Hematopoietic multipotent progenitor cell (in vitro differentiated cells): ENCODE measurements at places on chromosomes 13 and 19.

DNA sequence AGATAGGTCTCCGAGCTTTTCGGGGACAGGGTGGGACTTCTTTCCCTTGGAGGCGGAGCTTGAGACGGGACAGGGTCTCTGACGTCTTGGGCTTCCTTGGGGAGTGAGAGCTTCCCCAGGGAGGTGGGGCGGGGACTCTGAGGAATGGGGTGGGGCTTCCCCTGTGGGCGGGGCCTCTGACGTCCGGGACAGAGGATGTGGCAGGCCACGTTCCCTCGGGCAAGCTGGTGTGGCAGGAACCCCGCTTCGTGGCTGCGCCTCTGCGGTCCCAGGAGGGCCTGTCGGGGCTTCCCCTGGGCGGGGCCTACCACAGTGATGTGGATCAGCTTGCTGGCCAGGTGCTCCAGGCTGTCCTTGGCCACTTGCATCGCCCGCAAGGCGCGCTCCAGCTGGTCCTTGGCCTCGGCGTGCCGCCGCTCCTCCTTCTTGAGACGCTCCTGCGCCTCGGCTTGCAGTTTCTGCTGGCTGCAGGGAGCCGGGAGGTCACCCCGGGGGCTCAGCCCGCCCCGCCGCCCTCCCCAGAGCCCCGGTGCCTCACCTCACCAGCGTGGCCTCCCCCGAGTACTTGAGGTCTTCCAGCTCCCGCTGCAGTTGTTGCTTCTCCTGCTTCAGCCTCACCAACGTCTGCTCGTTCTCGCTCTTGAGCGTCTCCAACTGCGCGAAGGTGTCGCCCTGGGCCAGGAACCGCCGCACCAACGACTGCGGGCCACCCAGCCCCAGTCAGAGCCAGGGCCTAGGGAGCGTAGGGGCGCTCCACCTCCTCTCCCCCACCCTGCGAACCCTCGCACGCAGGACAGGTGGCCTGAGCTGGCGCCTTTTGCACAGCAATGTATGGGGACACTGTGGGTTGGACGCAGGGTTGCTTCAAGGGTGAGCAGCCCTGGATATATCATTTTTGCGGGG is 3.3 kb upstream of the RGL3 start:
- DNase-seq, result peak; percentile 73

DNA sequence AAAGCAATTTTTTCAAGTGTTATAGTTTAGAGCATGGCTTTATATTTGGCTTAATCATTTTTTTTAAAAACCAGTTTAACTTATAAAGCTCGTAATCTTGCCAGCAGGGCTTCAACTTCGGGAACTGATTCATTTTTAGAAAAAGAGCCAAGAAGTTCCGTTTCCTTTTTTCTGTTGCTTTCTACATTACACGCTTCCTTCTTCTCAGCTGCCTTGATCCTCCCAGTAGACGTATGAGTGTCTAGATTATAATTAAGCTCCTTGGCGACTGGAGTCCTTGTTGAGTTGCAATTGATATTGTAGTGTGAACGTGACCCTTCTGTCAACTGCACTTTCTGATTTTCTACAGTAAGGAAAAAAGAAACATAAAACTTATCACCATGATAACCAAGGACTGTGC is 497.2 kb downstream of the DIAPH3 start:
- DNase-seq, result no peak

- DNase-seq, result no peak
Observed at GRCh38 chr13:52164989-52165388, 5.6 kb upstream of the NEK3 start.

GRCh38 chr19:48466561-48467325 is 2.4 kb upstream of the CYTH2 start:
- no peak for DNase-seq

DNA sequence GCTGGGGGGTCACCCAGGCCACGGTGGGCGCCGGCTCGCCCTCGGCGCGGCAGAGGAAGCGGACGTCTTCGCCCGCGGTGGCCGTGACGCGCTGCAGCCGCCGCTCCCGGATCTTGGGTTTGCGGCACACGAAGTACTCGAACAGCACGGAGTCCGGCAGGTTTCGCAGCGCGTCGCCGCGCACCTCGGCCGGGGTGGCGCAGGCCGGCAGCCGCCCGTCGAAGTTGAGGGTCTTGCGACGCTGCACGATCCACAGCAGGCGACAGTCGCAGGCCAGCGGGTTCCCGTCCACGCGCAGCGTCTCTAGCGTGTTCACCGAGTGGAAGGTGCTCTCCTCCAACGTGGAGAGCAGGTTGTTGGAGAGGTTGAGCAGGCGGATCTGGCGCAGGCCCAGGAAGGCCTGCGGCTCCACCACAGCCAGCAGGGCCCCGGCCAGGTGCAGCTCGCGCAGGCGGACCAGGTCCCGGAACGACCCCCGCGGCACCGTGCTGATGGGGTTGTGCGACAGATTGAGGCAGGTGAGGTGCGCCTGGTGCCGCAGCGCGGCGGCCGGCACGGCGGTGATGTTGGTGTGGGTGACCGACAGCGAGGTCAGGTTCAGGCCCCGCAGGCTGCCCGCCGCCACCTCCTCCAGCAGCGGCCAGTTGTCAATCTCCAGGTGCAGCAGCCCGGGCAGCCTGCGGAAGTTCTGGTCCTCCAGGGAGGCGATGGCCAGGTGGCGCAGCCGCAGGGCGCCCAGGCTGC is 8.6 kb upstream of the PEAK3 start:
- no peak for DNase-seq

DNA sequence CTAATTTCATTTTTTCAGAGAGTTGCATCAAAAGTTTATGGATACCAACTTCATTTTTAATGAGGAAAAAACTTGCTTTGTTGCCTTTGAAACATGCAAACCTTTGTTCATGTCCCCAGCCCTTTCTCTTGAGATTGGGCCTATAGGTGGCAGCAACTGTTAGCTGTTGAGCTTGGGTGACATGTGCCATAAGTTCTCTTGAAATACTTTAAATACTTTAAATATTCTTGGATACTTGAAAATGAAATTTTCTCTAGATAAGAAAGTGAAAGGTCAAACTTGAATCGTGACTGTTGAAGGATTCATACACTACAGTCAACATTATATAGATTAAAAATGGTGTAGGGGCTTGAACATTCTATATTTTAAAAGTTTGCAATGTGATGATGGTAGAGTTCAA is 294.9 kb downstream of the NDFIP2 start:
- peak; percentile 53 for DNase-seq

- DNase-seq, result no peak
Observed at GRCh38 chr13:73299787-73300186, 241.0 kb downstream of the KLF5 start.

DNA sequence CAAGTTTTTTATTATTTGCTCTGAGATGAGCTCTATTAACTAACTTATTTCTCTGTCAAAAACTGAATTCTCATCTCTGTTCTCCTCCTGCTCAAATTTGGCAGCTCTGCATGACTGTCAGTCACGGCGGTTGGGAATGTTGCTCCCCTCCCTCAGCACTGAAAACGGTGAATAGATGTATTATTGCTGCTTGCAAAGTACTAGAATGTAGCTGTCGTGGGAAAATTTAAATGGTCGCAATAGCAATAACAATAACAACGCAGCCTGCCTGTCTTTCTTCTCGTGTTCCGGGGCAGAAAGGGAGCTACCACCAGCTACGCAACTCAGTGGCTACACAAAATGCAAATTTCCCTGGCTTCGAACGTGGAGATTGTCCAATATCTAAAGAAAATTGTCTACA is 125.6 kb upstream of the FRY start:
- no peak for DNase-seq

DNA sequence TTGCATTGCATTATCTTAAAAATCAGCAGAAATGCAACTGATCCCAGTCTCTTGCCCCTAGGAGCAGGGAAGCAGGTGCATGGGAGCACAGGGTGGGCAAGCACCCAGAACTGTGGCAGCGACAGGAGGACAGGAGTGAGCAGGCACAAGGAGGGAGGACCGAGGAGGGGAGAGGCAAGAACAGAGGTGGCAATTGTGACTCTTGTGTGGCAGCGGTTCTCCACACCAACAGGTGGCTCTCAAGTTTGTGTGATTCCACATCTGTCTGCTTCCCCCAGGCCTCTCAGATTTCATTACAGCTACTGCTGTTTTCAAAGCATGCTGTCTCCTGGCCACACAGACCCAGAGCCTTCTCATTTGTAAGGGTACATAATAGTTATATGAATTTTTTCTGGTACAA is 108.5 kb downstream of the STK24 start:
- no peak for DNase-seq

DNA sequence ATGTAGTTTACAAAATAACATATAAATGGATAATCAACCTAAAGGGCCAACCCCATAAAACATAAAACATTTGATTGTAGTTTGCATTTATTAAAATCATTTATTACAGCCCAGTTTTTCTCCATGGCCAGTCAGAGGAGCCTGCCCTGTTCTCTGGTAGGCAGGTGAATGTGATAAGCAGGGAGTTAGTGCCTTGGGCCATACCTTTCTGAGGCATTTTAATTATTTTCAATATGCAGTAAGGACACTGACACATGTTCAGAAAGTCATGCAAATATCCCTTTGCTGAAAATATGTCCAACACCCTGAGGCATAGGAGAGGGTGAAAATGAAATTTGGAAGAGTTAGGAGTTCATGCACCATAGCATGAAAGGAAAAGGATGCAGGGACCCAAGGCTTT is 242.6 kb upstream of the EDNRB start:
- DNase-seq, result no peak

DNA sequence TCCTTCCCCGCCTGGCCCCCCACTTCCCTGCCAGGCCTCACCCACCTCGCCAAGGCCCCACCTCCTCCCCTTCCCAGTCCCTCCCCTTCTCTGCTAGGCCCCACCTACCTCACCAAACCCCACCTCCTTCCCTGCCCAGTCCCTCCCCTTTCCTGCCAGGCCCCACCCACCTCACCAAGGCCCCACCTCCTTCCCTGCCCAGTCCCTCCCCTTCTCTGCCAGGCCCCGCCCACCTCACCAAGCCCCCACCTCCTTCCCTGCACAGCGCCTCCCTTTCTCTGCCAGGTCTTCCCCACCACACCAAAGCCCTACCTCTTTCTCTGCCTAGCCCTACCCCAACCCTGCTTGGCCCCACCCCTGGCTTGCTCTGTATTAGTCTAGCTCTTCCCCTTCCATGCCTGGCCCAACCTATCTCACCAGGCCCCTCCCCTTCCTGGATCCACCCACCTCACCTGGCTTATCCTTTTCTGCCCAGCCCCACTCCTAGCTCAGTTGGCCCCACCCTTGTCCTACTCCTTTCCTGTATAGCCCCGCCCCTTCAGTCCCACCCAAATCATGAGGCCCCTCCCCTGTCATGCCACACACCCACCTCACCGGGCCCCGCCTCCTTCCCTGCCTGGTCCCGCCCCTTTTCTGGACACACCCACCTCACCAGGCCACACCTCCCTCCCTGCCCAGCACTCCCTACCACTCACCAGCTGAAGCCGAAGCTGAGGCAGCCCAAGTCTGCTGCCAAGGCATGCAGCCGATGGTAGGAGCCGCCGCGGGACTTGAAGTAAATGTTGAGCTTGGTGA is 16.2 kb downstream of the CERS1 start:
- DNase-seq, result peak; percentile 51

DNA sequence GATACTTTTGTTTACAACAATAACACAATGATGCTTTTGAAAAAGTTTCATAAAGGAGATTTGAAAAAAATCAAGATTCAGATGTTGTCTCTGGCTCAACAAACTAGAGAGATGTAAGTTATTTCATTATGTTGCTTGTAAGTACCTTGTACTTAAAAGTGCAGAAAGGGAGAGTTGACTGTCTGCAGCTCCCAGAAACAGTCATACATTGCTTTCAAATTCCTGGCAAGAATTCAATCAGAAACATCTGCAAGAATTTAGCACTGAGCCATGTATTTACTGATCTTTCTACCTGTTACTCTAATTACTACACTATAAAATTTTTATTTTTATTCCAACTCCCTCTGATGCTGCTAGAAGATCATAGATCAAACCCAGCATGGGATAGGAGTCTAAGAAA is 1261.3 kb upstream of the SPRY2 start:
- no peak for DNase-seq

DNA sequence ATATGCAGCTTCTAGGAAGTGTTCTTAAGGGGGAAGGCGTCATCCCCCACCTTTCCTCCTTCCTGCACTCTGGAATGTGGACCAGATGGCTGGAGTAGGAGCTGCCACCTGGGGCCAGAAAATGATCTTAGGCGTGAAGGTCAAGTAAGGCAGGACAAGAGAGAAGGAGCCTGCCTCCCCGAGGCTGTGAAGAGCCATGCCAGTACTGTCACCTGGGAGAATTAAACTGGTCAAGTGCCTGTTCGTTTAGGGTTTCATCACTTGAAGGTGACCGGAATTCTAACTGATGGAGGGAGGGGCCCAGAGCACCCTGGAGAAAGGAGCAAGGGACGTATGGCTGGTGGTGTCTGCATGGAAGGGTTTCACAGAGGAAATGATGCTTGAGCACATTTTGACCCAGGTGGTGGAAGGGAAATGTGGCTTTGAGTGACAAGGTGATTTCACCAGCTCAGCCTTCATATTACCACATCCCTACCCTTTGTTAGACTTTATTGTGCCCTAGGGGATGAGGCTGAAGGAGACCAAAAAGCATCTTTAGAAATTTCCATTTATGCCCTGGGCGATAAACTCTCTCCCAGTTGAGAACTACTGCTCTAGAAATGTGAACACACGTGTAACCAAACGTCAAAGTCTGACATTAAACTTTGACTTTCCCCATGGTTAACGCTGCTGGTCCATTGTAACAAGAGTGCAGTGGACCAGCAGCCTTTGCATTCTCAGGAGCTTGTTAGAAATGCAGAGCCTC is 37.5 kb downstream of the PPP2R1A start:
- no peak for DNase-seq

DNA sequence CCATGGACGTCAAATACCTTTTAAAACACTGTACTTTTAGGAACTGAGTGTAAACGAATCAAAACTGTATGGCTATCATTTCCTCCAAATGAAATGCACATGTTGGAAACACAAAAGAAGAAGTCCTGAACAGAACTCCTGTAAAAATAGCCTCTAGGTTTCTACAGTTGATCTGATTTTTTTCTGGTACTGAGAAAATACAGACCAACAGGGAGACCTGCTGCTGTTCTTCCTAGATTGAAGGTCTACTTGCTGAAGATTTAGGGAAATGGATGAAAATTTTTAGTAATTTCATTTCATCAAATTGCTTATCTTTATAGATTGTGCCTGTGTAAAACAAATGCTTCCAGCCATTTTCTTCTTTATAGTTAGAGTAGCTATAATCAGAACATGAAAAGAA is 520.4 kb downstream of the SLITRK6 start:
- DNase-seq, result no peak

GRCh38 chr13:20704459-20705069 is 1.1 kb downstream of the IL17D start:
- DNase-seq, result no peak

DNA sequence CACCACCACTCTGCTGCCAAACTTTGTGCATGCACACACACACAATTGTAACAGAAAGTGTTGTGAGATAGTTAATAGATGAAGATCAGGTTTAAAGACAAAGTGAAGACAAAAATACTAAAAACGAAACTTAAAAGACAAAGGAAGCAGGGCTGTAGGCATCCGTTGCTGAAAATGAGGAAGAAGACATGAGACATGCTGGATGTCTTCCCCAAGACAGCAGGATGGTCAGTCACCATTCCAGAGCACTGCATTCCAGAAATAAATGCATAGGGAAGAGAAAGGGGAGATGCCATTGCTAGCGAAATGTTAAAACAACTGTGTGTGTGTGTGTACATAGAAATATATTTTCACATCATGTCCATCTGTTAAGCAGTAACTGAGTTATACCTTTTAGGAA is 520.1 kb downstream of the SUCLA2 start:
- DNase-seq, result no peak
